ENCODE measurements at places on chromosomes 11 and 22. TPM values are rescaled to one million over a fixed set of nuclear protein-coding genes. Genes with fewer than 3 reads are reported as not detected.

DNA sequence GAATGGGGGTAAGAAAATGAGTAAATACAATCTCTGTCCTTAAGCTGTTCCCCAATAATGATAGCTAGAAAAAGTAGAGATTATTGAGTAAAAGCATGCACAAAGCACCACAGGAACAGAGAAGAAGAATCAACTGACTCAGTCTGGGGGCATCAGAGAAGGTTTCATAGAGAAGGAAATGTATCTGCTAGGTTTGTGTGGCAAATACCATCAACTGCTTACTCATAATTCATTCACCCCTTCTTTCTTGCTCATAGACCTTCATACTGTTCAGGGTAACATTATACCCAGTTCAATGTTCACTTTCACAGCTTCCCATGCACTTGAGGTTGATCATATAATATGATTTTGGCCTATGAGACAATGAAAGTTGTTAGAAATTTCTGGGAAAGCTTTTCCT, 85.2 kb upstream of the SCUBE2 start:
- no peaks in the 10 kb centered on the region for H3K27me3 ChIP-seq
- peaks cover 8% of the 10 kb centered on the region for H3K4me1 ChIP-seq
- peaks cover 69% of the 10 kb centered on the region for H3K36me3 ChIP-seq

DNA sequence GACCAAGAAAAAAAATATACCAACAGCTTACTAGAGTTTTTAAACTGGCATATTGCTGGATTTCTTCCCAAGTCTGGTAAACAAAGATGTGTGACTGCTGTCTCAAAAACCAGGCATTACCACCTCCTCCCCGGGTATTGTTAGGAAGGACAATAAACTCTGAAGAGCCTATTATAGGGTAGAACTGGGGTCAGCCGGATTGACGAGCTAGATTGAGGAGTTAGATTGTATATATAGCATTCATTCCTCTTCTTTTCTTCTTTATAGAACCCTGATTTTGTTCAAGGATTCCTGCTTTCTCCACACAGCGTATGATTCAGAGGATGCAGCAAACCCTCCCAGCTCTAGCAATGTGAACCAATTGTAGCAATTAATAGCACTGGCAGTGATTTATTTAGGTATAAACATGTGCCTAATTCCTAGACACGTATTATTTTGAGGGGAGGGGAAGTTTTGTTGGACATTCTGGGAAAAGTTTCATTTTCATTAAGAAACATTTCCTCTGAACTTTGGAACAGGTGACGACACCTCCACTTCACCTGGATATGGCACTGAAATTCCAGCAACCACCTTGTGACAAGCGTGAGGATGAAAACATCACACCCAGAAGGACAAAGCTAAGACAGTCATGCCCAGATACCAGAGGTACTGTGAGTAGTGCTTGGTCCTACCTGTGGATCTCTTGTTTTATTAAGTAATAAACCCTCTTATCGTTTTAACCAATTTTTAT, 679.4 kb upstream of the KIRREL3 start:
- H3K4me3 ChIP-seq = no peak overlapping the region
- H3K4me1 ChIP-seq = no peaks in the 10 kb centered on the region
- no peak for DNase-seq
- no peaks in the 10 kb centered on the region for H3K36me3 ChIP-seq

DNA sequence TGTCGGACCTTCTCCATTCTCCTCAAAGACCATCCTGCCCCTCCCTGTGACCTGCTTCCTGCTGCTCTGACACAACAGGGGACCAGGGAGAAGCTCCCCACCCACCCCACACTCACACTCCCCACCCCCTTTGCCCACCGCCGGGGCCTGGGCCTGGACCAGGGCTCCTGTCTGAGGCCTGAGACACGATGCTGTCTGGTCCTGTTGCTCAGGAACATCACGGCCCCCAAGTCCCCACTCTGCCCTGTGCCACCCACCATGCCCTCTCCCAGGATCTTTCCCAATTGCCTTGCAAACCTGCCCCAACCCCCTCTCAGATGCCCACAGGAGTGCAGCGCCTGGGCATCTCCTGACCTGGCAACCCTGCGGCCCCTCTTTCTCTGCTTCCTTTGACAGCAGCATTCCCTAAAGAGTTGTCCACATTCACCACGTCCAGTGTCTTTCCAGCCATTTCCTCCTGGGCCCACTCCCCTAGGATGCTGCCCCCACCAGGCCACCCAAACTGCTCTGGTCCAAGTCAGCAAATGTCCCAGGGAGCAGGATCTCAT, 10.8 kb downstream of the CSF2RB start:
- peaks cover 14% of the 10 kb centered on the region for H3K4me1 ChIP-seq
- peaks cover 1% of the 10 kb centered on the region for H3K36me3 ChIP-seq
- H3K27me3 ChIP-seq = peaks cover 4% of the 10 kb centered on the region
- DNase-seq = no peak

GRCh38 chr22:37985751-37986281, 1.5 kb upstream of the SOX10 start:
- no peaks in the 10 kb centered on the region for H3K27me3 ChIP-seq
- H3K27ac ChIP-seq = no peak overlapping the region
- H3K4me3 ChIP-seq = no peak overlapping the region
- no peak for DNase-seq
- H3K36me3 ChIP-seq = no peaks in the 10 kb centered on the region

DNA sequence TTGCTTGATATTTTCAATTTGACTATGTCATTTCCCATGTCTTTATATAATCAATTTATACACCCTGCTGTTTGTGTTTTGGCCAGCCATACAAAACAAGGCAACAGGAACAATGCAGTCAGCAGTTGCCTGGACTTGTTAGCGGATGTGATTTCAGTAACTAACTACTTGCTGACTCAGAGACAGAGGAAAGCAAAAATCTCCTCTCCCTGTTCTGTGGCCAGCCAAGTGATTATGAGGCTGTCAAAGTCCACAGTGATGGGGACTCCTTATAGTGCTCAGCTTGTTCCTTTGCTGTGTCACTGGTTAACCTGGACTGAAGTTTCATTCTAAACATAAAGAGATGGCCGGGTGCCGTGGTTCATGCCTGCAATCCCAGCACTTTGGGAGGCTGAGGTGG, 32.6 kb upstream of the APLP2 start:
- H3K4me1 ChIP-seq = no peaks in the 10 kb centered on the region
- peaks cover 4% of the 10 kb centered on the region for H3K27me3 ChIP-seq
- no peak overlapping the region for H3K27ac ChIP-seq
- H3K36me3 ChIP-seq = no peaks in the 10 kb centered on the region
- no peak for DNase-seq
- no peak overlapping the region for H3K4me3 ChIP-seq

- no peaks in the 10 kb centered on the region for H3K27me3 ChIP-seq
- peaks cover 33% of the 10 kb centered on the region for H3K4me1 ChIP-seq
- H3K4me3 ChIP-seq = no peak overlapping the region
- no peaks in the 10 kb centered on the region for H3K36me3 ChIP-seq
Measured at GRCh38 chr11:102580185-102580951, 44.8 kb downstream of the MMP20 start.

DNA sequence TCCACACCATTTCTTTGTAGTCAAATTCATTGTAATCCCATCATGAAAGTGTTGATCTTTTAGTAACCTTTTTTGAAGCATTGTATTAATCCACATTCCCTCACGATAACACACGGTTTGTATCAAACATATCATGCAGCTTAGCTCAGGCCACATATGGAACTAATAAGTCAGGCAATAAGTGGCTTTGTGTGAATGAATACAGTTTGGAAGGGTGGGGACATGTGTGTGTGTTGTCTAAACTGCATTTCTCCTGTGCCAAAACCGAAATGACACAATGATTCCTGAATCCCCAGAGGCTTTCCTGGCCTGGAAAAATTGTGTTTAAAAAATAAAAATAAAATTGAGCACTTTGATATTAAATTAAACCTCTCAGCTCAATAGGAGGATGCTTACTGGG, 98.3 kb downstream of the WNT11 start:
- no peak overlapping the region for H3K4me3 ChIP-seq
- no peak overlapping the region for H3K27ac ChIP-seq
- DNase-seq = no peak

YPEL4 gene
- total RNA-seq = 0.47 TPM

SCN3B gene
- not detected for total RNA-seq

Data from activated CD4-positive, alpha-beta T cell treated with anti-CD3 and anti-CD28 coated beads, Interleukin-2, amount 10 ng/mL, durations not matched to agents 24 days and 14 days (primary cell).